ENCODE measurements at places on chromosomes 12 and 14.
A peak's percentile ranks its signal among the peaks of the same experiment; 100 is the strongest.

DNA sequence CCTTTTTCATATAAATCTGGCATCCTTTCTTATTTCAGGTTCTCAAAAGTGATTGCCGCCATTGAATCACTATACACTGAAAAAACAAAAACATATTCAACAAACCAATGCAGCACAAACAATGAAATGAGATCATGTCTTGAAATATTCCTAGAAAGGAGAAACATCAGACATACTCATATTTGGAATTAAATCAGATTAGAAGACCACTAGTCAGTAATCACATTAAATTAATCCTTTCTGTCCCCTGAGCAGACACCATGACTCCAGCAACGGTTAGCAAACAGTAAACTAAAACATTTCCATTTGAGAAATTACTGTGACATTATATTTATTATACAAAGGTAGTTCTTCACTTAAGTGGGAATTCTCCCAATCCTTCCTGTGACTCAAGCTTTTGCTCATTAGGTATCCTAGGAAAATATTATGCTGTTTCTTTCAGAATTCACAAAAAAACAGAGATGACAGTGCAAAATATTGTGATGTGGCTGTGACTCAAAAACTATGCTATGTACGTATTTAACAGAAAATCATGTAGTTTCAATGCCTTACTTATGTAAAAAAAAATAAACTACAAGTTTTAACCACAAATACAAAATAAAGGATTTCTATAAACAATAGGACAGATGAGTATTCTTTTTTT lies 29.7 kb downstream of the CPNE8 start:
- no peak for DNase-seq

GRCh38 chr12:110339184-110339952 lies 58.3 kb downstream of the ATP2A2 start:
- no peak for DNase-seq

DNA sequence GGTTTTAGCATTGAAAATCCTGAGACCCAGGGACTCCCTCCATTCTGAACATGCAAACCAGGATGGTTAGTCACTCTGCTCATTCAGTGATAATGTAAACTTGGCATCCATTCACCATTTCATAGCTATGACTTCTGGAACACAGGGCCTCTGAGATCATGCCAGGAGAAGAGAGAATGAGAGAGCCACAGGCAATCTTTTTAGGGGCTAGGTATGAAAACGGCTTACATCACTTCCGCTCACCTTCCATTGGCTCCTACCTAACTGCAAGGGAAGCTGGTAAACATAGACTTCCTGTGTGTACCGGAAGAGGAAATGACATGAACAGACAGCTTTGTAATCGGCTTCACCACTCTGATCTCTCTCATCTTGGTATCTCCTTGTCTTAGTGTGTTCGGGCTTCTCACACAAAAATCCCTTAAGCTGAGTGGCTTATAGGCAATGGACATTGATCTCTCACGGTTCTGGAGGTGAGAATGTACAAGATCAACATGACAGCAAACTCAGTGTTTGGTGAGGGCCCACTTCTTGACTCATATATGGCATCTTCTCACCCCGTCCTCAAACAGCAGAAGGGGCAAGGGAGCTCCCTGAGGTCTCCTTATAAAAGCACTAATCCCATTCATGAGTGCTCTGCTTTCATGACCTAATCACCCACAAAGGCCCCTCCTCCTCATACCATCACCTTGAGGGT lies 465.9 kb upstream of the TBX3 start:
- peak; percentile 77 for DNase-seq

DNA sequence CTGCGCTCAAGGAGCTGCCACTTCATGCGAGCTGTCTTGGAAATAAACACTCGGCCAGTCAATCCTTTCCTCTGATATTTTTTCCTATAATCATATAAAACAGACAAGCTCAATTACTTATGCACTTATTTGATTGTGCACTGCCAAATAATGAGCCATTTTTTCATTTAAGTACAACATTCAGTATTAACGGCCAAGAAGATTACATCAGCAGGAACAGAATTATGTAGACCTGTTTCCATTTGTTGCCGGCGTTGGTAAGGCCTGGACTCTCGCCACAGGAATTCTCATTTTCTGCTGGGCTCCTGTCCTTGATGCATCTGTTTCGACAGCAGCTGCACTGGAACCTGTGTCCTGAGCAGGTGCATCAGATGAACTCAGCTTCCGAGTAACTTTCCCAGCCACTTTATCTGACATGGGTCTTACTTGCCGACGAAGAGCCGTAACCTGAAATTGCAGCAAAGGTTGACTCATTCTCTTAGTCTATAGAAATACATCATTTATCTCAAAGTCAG lies 110.2 kb downstream of the KIF21A start:
- DNase-seq: no peak

DNA sequence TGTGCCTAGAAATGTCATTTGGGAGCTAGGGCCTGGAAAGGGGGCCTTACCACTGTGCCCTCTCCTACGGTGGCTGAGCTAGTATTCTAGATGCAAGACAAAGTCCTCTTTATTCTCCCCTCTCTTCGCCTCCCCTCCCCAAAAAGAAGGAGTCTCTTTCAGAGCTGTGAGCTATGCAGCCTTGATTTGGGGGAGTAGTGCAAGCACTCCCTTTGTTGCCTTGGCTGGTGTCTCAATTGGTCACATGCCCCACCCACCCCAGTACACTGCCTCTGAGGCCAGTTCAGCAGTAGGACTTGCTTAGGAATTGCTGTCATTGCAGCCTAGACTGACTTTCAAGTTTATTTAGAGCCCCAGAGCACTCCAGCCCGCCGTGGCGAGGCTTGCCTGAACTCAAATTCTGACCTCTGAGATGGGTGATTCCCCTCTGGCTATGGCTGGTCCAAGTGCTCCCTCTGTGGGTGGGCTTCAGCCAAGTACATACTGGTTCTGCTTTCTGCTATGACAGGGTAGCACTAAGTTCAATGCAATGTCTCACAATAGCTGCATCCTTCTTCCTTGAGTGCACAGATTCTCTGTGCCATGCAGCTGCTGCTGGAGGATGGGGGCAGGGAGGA lies 37.0 kb upstream of the FBXO33 start:
- DNase-seq: peak; percentile 12

DNA sequence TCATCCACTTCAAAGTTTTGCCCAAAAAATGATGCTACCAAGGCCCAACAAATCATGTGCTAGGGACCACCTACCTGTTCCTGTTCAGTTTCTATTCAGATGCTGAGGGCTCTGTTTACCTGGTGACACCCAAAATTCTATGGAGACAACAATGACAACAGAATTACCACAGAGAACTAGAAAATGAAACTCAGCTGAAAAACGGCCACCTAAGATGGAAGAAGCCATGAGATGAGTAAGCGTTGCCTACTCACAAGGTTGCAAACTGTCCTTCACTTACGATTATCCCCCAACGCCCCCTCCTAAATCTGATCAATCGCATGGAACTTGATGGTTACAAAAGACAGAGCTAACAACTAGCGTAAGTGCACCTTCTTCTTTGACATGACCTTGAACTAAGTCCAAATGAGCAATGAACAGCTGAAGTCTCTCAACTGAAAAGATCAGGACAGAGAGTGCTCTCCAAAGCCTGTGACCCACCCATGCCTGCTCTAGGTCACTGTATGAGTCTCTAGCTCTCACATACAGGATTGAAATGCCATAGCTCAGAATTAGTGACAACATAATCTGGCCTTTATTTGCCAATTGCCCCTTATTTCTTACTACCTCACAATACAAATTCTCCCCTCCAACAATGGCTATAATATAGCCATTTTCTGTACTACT lies at the start of gene RNASE11:
Gene RNASE11, minus strand, starts transcription at position 513 of the 666 bp plus-strand sequence.
- DNase-seq: no peak

DNA sequence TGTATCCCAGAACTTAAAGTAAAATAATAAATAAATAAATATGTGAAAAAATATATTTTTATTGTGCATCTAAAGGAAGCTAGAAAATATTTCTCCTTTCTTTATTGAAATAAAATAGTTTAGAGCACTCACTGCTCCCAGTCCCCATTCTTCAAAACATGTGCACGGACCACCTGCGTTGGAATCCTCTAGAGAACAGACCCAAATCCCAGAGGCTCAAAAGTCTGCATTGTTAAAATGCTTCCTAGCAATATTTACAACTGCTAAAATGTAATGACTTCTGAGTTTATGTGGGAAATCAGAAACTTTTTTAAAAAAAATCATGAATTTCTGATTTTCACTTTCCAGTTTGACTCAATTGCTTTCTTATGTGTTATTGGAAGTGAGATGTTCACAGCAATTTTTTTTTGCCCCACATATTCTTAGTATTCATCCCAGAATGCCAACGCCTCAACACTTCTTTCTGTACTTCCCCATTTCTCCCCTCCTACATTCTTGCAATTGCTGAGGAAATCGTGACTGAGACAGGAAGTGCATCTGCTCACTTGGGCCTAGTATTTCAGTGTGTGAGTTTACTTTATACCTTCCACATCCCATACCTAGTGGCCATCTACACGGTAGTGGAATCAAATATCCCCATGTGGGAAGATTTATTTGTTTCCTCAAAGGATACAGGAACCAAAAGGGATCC lies 116.0 kb upstream of the FLRT2 start:
- DNase-seq: no peak

GRCh38 chr12:51071663-51072062 lies 11.7 kb downstream of the CSRNP2 start:
- no peak for DNase-seq

DNA sequence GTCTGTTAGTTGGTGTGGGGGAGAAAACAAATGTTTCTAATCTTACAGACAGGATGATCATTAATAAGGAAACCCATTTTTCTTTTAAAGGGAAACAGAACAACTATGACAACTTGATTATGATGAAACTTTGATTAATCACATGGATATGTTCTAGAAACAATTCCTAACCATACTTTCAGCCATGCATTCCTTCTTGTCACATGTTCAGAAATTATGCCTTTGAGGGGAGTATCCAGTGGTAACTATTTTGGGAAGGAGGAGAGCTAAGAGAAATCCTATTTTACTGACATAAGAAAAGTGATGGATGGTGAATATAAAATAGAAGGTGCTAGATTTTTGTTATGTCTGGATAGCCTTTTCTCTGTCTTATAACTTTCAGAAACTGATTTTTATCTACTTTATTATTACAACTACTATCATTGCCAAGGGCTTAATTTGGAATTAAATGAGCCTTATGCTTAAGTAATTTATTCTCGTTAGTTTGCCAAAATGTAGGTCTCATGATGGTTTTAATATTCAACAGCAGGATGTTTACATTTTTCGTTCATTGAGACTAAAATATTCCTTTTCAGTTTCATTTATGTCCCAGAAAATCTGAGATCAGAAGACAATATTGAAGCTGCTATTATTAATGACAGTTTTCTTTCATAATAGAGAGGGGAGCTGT lies 200.1 kb downstream of the TMTC2 start:
- peak; percentile 3 for DNase-seq

GRCh38 chr12:41959271-41959670 lies 185.4 kb downstream of the GXYLT1 start:
- no peak for DNase-seq

- no peak for DNase-seq
Observed at GRCh38 chr12:13504736-13505135, 308.2 kb downstream of the EMP1 start.

GRCh38 chr12:117053050-117053400 lies 46.2 kb downstream of the TESC start:
- no peak for DNase-seq

DNA sequence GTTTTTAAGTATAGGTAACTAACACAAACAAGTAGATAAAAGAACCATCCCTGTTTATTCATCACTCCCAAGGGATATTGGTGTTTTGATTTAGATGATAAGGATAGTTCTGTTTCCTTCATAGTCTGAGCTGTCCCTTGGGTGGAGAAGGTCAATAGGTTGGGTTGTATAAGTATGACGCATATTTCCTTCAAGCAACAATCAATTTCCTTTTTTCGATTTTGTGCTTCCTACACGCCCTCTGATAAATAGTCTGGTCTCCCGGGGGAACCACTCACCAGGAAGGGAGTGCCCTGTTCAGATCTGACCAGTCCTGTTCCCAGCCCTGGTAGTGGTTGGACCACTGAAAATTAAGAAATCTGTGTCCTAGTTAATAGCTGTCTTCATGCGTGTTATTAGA lies 378.8 kb upstream of the FAR2 start:
- no peak for DNase-seq

- no peak for DNase-seq
Observed at GRCh38 chr14:38199739-38200138, 8.0 kb upstream of the SSTR1 start.

GRCh38 chr12:64891629-64892028 lies 67.2 kb downstream of the TBC1D30 start:
- DNase-seq: no peak

GRCh38 chr12:128715485-128715884 lies 108.3 kb downstream of the SLC15A4 start:
- DNase-seq: no peak

GRCh38 chr14:100155049-100155621 lies 4.3 kb downstream of the DEGS2 start:
- peak; percentile 6 for DNase-seq

- DNase-seq: no peak
Observed at GRCh38 chr14:101373690-101374295, 187.5 kb upstream of the DIO3 start.

GRCh38 chr12:65823513-65824375 lies 539 bp upstream of the HMGA2 start:
- peak; percentile 71 for DNase-seq

DNA sequence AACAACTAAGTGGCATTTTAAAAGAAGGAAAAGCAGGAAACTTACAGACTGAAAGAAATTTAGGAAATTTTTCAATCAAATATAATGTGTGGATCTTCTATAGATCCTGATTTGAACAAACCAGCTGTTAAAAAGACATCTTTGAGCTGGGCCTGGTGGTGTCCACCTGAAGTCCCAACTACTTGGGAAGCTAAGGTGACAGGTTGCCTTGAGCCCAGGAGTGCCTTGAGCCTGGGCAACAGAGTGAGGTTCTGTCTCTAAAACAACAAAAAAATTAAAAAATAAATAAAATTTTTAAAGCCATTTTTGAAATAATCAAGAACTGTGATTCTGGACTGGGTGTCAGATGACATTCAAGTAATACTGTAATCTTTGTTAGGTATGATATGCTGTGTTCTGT lies 7.0 kb downstream of the CKAP4 start:
- no peak for DNase-seq

DNA sequence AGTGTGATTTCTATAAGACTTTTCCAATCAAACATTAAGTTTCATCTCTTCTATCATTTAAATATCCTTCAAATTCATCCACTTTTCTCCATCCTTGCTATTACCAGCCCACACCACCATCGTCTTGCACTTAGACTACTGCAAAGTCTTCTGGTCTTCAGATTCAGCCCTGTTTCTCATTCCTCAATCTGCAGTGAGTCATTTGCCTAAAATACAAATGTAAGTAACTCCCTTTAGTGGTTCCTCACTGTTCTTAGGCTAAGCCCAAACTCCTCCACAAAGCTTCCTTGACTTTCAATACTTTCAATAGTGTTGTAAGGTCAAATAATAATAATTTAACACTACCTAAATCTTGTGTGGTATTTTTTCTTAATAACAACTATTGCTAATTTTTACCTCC lies 83.3 kb downstream of the PLEKHG7 start:
- peak; percentile 44 for DNase-seq

GRCh38 chr14:65804439-65805112 lies 392.0 kb downstream of the FUT8 start:
- no peak for DNase-seq
